Psoas muscle (tissue), 8 donors: ENCODE measurements at places on chromosomes 3 and 15. TPM values are rescaled to one million over a fixed set of nuclear protein-coding genes. Genes with fewer than 3 reads are reported as not detected.

Gene EPHB3
- 1.2 TPM for total RNA-seq

DNA sequence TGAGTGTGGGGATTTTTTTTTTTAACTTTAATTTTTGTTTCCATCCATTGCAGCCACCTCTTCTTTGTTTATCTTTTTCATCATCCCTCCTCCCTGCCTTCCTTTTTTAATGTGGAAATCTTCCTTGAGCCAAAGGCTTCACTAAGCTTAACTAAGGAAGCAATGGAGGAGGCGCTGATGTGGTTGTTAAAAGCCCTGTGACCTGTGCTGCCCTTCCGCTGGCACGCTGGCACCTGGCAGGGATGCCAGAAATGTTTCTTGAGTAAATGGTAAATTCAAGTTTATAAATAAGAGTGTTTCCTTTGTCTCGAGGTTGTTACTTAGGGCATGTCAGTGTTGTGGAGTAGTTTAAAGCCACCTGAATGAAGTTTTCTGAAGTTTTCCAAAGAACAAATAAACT lies 69.4 kb downstream of the CRTC3 start:
- no peak for DNase-seq

GRCh38 chr3:21216598-21216997 lies 534.4 kb downstream of the ZNF385D start:
- no peak for DNase-seq

DNA sequence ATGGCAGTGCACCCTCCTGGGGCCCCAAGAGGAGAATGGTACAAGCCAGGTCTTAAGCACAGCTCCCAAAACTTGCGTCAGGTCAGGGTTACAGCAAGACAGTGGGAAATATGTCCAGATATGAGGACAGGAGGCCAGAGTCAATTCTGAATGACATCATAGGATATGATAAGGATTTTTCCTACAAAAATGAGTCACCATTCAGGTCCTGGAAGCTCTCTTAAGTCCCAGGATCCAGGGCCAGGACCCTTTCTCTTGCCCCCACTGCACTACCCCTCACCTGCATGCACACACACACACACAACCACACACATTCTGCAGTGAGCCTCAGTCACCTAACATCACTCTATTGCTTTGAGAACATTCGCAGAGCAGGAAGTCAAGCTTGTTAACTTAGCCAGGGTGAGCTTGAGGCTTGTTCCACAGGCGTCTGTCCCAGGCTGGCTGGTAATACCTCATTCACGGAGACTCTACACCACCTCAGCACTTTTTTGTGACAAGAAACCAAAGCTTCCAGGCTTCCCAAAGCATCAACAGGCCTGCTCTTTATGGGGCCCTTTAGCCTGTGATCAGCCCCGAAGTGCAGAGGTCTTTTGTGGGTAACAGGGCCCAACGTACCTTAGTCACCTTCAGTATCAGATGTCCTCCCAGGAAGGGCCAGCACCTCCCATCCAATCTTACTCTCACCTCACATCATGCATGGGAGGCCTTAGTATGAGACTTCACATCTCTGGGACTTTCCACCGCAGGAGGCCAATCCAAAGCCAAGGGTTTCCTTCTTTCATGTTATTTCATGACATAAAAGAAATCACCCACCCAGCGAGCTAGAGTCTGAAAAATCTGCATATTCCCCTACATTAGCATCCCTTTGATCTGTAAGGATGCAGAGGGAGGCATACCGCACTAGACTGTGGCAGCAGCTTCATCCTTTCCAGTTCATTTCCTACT lies 74.0 kb upstream of the LIPC start:
- DNase-seq = no peak

DNA sequence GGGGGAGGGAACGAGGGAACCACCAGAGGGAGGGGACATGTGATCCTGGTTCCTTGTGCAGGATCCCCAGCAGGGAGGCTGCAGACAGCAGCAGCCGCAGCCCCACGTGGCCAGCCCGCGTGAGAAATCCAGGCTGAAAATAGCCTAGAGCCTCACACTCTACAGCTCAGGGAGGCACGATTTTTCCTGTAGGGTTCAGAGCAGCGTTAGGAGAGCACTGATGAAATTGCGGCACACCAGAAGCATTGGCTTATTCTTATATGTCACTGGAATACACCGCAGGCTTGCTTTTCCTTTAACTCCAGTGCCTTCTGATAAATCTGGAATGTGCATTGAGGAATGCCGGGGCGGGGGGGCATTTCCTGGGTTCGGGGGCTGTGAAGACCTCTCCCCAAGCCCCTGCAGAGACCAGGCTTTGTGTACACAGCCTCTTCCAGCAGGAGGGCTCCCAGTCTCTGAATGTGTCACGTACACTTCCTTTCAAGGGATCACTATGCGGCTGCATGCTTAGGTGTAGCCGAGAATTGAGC lies 193.0 kb downstream of the ATP10A start:
- DNase-seq = peak; percentile 91

GRCh38 chr15:68056097-68056865 lies 2.2 kb downstream of the PIAS1 start:
- no peak for DNase-seq

DNA sequence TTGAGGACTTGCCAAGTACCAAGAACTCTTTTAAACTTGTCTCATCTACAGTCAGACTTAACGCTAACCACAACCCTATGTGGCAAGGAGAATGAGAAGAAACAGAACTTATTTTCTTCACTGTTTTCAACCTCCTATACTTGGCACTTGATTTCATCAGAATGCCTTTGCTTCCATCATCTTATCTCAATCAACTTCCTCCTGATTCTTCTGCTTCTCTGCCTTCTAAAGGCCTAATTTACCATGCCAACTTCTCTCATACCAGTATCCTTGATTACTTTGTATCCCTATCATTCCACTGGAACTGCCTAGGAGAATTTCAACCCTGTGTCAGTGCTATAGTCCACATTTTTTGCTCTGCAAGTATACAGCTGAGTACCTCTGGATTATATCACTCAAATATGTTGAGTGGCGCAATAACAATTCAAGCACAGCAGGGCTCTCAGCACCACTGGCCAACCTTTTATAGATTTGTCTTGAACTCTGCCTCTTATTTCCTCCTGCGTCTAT lies 413.6 kb downstream of the ROBO1 start:
- no peak for DNase-seq

- DNase-seq = no peak
Measured at GRCh38 chr3:65786890-65787289, 251.8 kb downstream of the MAGI1 start.

Gene ZNF774
- 9.8 TPM for total RNA-seq

DNA sequence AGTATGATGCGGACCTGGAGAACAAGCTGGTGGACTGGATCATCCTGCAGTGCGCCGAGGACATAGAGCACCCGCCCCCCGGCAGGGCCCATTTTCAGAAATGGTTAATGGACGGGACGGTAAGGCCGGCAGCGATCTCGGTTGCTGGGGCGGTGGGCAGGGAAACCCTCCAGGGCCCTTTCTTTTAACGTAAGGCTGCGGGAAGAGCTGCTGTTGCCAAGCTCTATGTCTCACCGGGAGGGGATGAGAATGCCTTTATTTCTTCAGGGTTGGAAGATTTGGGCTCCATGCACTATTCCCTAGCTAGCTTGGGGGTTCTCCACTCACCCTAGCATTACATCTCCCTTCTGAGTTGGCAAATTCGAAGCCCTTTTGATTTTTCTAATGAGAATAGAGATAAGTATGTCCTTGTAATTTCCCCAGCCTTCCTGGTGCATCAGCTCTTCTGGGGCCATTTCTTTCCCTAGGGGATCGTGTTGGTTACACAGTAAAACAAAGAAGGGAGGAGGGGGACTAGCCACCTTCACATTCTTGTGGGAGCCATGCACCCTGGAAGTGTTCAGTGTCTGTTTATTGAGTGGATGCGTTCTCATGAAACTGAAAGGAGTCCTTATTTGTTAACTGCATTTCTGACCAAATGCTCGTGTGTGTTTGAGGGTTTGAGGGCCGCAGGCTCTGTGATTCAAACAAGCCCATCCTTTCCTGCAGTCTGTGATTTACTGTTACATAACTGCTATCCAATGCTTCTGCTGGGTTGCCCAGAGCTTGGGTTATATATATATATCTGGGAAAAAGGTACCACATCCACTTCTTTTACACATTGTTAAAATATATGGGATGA lies 982 bp downstream of the TAGLN3 start:
- DNase-seq = no peak

- no peak for DNase-seq
Measured at GRCh38 chr15:88769161-88769971, 33.9 kb upstream of the ACAN start.

GRCh38 chr15:60916032-60916678 lies 312.9 kb downstream of the RORA start:
- no peak for DNase-seq

Gene MGLL
- total RNA-seq = 85.6 TPM

DNA sequence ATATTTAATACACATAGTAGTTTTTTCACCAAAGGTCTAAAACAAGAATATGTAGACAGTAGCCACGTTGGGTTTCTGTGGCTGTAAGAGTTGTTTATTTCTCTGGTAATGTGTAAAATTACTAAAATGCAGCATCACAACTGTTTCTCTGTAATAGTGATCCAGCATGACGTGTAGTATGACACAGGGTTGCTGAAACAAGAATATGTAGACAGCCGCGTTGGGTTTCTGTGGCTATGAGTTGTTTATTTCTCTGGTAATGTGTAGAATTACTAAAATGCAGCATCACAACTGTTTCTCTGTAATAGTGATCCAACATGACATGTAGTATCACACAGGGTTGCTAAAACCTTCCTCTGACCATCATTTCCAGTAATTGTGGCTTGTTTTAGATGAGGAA lies 153.6 kb upstream of the ZNF717 start:
- no peak for DNase-seq

GRCh38 chr15:65305150-65305758 lies 777 bp downstream of the RNU5B-1 start:
- DNase-seq = no peak

GRCh38 chr3:130905551-130905950 lies 11.7 kb downstream of the ATP2C1 start:
- DNase-seq = no peak

GRCh38 chr3:12470111-12470510 lies 14.2 kb upstream of the TSEN2 start:
- DNase-seq = no peak

Gene PTX3
- 21.8 TPM for total RNA-seq

Gene DNAJA4
- 263 TPM for total RNA-seq

- DNase-seq = no peak
Measured at GRCh38 chr15:30889196-30889595, 14.5 kb upstream of the FAN1 start.

GRCh38 chr3:114861666-114862065 lies 285.4 kb downstream of the ZBTB20 start:
- no peak for DNase-seq

GRCh38 chr15:100338971-100339444 lies 2.8 kb downstream of the ADAMTS17 start:
- peak; percentile 49 for DNase-seq

Gene PRR20G
- not detected for total RNA-seq

Gene PLS1
- 0.25 TPM for total RNA-seq

Gene CFAP20DC
- total RNA-seq = not detected

Gene ATP13A4
- total RNA-seq = 0.25 TPM

DNA sequence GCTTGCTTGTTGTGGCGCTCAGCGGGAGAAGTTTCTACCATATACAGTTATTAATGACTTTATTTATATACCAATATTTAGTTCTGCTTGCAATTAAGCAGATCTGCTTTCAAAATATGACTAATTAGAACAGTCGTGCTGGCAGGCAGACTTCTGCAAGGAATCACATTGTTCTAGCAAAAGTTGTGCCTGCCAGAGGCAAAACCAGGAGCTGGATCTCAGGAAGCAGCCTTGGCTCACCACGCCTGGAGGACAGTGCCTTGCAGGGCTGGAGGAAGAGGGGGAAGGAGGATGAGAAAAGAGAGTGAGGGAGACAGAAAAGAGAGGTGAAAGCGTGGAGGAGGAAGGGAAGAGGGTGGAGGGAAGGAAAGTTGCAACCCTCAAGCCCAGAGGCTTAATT lies 160.3 kb downstream of the NUP210 start:
- DNase-seq = no peak

Gene LRRC15
- not detected for total RNA-seq

DNA sequence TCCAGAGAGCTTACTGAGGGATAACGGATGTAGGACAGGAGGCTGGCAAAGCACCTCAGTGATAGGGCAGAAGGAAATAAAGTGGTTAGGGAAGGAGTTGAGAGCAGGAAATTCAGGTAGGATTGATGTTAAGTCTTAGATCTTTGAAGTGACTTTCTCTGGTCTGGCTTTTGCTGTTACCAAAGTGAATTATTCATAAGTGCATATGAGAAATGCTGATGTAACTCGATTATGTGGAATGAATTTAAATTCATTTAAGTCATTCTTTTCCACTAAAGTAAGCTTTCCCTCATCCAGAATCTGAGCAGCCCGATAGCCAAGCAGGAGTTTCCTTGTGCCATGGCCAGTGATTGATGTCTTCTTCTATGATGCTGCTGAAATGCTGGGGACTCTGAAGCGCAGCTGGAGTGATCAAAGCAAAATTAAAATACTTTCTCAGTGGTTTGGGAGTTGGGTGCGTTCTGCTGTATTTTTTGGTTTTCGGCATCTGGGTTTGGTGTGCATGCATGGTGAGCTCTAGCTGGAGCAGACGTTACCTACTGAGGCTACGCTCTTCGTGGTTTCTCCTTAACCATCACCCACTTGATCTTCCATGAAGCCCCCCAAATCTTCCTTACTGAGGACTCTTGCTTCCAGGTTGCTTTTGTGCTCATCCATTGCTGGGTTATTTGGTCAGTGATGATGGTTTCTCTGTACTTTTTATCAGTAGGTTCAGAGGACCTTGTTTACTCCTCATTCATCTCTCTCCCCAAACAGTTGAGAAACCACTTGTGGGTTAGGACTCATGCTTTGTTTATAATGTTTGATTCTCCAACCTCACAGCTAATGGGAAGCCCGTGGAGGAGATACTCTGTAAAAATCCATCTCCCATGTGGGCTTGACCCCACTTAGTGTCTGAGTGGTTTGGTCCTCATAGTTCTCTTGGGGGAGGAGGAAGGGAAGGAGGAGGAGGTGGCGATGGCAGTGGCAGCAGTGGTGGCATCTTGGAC lies 72.5 kb downstream of the IGF1R start:
- no peak for DNase-seq

DNA sequence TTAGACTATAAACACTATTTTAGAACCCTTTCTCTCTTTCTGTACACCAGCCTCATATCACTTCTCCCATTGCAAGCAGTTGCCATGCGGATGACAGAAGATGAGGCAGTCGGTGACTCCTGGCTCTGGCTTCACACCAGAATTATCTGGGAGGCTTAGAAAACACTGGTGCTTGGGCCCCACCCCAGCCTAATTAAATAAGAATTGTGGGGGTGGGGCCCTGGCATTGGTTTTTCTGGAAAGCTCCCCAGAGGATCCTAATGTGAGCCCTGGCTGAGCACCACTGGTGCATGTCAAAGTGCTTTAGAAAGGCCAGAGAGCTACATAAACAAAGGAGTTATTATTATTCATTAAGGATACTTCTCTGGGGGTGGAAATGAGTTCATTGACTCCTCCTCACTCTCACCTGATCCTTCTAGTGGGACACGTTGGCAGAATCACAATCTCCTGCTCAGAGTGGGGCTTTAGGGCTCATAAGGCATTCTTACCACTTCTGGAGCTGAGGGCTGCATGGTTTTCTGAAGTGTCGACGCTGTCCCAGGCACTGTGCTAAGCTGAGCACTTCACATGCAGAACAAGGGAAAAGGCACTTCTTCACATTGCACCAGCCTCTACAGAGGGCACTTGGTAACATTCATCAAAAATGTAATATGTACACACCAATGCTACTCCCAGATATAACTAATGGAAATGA lies 188.5 kb upstream of the TLE3 start:
- DNase-seq = no peak
